ENCODE measurements at places on chromosomes 11 and 22.

DNA sequence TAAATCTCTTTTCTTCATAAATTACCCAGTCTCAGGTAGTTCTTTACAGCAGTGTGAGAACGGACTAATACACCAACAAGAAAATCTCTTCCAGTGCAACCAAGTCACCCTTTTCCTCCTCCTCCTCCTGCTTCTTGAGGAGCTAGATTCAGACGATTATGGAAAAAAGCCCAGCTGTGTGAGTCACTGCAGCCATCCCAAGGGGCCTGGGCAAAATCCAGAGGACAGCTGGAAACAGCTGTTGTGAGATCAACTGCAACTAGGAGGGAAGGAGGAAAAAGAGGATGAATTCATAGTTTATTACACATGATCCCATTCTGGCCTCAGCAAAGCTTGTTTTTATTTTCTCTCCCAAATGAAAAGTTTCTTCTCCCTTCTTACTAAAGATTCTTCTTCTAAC lies 32.9 kb downstream of the RBFOX2 start:
- DNase-seq: no peak

DNA sequence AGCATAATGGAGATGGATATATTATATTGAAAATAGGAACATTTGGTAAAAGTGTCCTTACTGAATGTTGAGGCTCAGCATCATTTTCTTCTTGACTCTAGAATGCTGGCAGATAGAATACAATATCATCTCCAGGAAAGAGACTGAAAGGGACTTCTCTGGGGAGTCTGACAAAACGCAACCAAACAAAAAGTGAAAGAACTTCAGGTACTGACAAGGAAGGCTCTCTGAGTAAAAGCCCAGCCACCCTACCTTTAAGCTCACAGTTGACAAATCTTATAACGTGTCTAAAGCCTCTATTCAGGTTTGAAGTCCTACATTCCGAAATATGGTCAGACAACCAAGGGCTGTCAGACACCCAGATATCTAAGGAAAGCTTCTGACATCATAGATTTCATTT lies 590.8 kb downstream of the SOX6 start:
- DNase-seq: no peak

- no peak for DNase-seq
Measured at GRCh38 chr11:18522388-18522787, 4.4 kb downstream of the TSG101 start.

GRCh38 chr22:33757802-33758483 lies 162.3 kb downstream of the LARGE1 start:
- DNase-seq: no peak

- peak; percentile 58 for DNase-seq
Measured at GRCh38 chr22:37675930-37676735, 697 bp downstream of the LGALS1 start.

DNA sequence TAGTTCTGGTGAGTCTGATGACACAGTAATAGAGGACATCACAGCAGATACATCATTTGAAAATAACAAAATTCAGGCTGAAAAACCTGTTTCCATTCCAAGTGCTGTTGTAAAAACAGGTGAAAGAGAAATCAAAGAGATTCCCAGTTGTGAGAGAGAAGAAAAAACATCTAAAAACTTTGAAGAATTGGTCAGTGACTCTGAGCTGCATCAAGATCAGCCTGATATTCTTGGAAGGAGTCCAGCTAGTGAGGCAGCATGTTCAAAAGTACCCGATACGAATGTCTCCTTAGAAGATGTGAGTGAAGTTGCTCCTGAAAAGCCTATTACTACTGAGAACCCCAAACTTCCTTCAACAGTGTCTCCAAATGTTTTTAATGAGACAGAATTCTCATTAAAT lies 38.7 kb downstream of the RTN3 start:
- DNase-seq: no peak

DNA sequence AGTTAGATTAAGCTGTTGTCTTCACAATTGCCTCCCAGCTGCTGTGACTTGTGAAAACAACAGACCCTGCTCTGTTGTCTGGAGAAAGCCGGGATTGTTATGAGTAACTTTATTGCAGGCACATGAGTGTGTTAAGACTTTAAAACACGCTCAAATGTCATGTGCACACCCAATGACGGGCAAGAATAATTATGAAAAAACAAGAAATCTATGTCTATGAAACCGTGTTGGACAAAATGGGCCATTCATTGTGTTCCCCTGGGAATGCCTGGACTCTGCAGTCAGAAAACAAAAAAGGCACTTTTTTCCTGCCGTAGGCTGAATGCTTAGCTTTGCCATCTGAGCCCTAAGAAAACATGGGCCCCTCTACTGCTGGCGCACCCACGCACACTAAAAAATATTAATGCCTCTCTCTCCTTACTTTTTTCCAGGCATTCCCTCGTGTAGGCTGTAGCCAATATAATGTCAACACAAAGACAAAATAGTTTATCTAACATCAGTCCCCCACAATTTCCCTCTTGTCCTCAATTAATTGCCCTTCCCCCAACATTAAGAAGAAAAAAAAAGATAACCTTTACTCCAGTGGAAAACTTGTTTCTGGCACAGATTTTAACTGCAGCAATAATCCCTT lies 207.9 kb downstream of the SOX6 start:
- no peak for DNase-seq

DNA sequence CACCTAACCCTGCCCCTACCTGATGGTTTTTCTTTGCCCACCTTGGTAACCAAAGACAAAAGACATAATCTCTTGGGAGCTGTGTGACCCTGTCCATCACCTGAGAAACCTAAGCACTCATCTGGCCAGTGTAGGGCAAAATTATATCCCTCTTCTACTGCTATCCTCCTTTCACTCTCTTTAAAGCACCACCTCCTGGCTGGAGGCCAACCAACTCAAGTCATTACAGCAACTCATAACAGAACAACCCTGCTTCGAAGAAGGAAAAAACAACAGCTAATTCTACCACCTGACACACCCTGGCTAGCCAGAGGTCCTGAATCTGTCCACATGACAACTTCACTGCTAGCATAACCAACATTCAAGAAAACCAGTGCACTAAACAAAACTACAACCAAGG lies 45.5 kb downstream of the GAS2 start:
- no peak for DNase-seq

DNA sequence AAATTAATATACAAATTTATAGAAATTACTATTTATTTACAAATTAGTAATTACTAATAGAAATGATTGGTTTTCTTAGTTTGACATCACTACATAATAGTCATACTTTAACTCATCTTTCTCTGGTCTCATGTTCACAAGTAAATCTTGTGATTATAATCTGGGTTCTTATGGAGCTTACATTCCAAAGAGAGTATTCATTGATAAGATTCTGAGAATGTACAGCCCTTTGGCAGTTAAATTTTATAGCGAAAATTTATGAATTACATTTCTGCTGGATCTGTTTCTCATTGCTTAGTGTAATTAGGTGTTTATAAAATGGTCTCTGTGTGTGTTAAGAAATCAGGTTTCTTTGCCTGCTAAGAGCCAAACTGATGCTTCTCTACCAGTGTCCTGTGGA lies 175.2 kb downstream of the TMEM135 start:
- no peak for DNase-seq

DNA sequence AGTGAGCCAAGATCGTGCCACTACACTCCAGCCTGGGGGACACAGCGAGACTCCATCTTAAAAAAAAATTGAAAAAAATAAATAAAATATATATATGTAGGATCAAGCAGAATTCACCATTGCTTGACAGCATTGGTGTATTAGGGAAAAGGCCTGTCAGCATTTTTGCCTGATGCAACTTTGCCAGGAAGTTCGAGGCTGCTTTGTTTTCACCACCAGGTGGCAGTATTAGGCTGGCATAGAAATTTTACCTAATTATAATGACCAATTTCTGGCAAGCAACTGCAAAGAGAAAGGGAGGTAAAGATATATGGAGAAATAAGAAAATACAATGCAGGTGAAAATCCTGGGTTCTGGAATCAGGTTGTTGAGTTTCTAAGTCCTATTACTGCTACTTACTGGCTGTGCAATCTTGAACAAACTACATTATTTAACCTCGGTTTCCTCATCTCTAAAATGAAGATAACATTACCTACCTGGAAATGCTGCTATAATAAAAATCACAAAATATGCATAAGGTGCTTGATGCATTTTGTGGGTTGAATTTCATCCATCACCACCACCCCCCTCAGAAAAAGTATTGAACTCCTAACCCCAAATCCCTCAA lies 24.7 kb downstream of the LAYN start:
- peak; percentile 80 for DNase-seq

DNA sequence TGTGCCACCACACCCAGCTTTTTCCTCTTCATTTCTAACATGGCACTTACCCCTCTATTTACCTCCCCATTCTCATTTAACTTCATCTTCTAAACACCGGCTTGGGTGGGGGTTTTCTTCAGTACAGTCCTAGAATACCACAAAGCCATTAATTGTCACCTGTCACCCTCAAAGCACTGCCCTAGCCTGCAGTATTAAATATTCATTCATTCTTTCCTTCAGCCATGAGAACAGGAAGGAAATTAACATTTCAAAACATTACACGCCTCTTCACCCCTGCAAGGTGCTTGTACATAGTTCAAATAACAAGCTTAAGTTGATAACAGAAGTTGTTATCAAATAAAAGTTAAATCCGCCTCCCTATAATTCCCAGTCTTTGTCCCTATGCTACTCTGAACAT lies 10.7 kb upstream of the VPS37C start:
- DNase-seq: no peak

DNA sequence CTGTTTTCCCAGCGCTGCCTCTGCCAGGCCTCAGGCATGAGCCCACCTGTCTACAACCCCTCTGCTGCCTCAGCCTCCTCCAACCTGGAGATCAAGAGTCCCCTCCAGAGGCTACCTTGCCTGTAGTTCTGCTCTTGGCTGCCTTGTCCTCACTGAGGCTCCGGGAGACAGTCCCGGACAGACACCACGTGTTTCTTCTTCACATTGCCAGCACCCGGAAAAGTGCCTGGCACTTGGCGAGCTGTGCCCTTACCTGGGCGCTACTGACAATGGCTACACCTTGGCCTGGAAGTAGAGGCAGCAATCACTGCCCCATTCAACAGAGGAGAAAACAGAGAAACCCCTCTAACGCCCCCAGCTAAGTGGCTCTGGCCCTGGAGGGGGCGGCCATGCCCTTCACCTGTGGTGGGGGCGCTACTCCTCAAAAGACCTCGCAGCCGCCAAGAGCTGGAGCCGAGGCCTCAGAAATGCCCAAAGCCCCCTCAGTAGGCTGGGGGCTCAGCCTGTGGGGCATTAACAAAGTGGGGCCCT lies 3.0 kb upstream of the NAP1L4 start:
- no peak for DNase-seq

GRCh38 chr11:61886643-61887042 lies 4.7 kb downstream of the FADS3 start:
- DNase-seq: no peak

DNA sequence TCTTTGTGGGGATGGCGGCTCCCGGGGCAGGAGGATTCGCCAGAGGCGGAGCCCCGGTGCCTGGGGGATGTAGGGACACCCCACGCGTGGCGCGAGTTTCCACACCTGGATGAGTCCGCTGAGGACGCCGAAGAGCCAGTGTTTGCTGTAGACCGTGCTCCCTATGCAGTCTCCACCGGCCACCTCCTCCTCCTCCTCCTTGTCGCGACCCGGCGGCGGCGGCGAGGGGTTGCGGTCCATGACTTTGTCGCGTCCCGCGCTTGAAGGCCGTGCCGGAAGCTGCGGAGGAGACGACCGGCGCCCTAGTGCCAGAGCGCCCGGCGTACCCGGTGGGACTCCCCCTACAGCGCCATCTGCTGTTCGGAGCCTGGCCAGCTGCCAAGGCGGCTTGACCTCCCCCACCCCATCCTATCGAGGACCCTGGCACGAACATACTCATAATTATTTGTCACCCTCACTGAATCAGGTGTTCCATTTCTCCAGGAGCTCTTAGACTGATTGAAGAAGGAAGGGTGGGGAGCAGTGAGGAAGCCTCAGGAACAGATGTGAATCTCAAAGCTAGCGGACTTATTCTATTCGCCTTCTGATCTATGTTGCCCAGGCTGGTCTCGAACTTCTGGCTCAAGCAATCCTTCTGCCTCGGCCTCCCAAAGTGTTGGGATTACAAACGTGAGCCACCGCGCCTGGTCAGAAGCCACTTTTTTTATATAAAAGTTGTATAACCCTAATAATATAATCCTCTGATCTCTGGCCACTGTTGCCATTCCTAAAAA lies at the start of gene SAAL1:
Gene SAAL1 (minus strand): TSS at position 281 of the 773 bp plus-strand sequence. CDS start 41 bp downstream, at position 240.
- DNase-seq: peak; percentile 92

- no peak for DNase-seq
Measured at GRCh38 chr11:119730789-119731386, 1.9 kb upstream of the NECTIN1 start.

GRCh38 chr22:45151503-45151902 lies 12.2 kb upstream of the NUP50 start:
- no peak for DNase-seq

DNA sequence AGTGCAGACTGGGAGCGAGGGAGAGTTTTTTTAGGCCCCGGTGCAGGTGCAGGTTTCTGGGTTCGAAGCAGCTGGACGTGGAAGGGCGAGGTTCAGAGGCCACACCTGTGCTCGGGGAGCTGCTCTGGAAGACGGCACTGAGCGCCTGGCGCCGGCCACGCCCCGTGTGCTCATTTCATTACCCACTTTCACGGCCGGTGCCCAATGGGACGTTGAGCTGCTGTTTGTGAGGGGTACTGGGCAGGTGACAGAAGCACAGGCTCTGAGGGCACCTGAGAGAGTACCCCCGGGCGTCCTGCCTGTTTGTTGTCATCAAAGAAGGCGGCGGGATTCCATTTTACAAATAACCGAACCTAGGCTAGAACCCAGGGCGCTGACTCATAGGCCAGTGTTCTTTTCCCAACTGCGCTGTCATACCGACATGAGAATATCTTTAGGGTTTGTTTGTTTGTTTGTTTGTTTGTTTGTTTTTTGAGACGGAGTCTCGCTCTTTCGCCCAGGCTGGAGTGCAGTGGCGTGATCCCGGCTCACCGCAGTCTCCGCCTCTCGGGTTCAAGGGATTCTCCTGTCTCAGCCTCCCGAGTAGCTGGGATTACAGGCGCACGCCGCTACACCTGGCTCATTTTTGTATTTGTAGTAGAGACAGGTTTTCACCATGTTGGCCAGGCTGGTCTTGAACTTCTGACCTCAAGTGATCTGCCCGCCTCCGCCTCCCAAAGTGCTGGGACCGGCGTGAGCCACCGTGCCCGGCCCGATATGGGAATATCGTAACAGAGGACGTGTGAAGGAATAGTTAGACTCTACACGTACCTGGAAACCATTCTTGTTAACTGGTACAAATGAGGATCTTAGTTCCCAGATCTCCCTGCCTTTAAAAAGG lies 16.6 kb upstream of the SPTBN2 start:
- DNase-seq: peak; percentile 62

- DNase-seq: no peak
Measured at GRCh38 chr11:89327885-89328284, 150.2 kb downstream of the TYR start.

DNA sequence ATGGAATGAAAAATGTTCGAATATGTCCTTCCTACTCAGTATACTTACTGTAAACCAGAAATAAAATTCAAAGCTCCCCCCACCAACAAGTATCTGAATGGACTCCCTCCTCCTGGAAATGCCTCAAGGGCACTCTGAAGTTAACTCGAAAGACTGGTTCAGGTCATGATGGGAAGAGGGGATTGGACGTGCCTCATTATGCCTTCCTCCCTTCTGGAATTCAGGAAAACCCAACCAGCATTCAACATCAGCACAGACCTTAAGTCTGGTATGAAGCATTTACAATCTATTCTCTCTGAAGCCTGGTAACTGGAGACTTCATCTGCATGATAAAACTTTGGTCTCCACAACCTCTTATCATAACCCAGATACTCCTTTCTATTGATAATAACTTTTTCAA lies 428.3 kb upstream of the RAG2 start:
- no peak for DNase-seq

GRCh38 chr11:26579683-26580082 lies 7.6 kb upstream of the MUC15 start:
- DNase-seq: no peak

GRCh38 chr11:84398017-84398626 lies 1112.0 kb upstream of the CCDC90B start:
- DNase-seq: no peak

Data from activated CD8-positive, alpha-beta T cell treated with anti-CD3 and anti-CD28 coated beads for 36 hours (primary cell).